ENCODE measurements at places on chromosomes 3 and 15.

- no peak for DNase-seq
Measured at GRCh38 chr3:190139365-190139764, 18.7 kb upstream of the P3H2 start.

DNA sequence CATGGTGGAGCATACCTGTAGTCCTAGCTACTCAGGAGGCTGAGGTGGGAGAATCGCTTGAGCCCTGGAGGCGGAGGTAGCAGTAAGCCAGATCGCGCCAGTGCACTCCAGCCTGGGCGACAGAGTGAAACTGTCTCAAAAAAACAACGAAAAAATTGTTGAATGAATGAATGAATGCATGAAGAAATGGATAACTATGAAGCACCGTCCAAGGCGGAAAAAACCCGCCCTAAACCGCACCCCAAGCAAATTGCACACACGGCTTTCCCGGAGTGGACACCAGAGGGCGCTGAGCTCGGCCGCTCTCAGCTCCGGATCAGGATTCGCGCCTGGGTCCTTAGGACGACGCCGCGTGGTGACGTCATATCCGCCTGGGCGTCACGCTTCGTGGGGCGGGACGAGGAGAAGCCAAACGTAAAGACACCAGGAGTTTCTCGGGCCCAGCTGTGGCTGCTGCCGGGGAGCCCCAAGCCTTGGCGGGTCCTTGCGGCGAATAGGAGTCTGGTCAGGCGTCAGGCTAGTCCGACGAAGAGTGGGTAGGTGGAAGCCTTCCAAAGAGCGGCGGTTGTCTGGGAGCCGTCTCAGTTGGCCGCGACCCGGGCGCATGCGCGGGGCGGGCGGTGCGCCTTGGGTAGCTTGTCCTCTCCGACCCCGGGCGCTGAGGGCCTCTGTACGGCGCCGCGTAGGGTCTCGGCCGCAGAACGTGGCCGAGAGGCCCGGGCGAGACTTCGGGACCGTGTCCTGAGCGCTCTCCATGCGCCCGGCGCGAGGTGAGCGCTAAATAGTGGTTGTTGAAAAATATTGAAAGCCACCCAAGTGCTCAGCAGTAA, at the start of the genes HTD2 and RPP14:
HTD2 (plus strand) TSS at position 639 of the 830 bp plus-strand sequence. CDS start 11,094 bp downstream, outside the sequence.
RPP14 (plus strand) TSS at position 364 of the 830 bp plus-strand sequence. CDS start 4,085 bp downstream, outside the sequence.
- DNase-seq = peak; percentile 91

GRCh38 chr3:105014631-105015030, 352.1 kb upstream of the ALCAM start:
- DNase-seq = no peak

- DNase-seq = peak; percentile 39
Measured at GRCh38 chr3:9158865-9159630, 90.4 kb downstream of the SRGAP3 start.

DNA sequence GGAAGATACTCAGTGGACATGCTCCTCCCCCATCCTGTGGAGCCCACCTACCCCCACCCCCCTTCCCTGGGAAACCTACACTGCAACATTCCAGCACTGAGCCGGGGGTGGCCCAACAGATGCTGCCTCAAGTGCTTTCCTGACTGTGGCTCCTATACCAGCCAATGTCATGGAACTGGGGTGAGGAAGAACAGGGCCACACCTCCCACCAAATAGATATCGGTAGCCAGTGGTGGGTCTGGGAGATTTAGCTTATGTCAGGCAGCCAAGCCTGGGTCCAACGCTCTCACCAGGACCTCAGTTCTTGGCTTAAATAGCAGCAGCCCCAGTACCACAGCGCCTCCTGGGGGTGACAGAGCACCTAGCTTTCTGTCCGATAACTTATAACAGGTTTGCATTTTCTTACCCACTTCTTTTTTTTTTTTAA, 30.3 kb downstream of the CDC25A start:
- peak; percentile 39 for DNase-seq

- no peak for DNase-seq
Measured at GRCh38 chr3:127019449-127019848, 36.5 kb downstream of the PLXNA1 start.

DNA sequence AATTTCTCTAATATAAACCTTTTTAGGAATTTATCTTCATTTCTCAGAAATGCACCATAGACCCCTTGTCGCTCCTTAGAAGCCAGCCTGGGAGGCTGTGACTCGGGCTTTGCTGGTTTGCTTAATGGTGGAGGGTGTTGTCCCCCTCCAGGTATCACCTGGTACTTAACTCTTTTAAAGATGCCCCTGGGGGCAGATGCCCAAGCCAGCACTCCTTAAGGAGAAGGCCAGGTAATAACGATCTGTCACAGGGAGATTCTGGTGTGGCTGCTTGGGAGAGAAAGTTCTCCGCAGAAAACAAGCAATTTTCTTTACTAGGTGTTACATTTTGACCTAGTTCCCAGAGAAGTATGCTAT, 22.3 kb downstream of the EHD4 start:
- DNase-seq = no peak

GRCh38 chr3:186281176-186281575, 80.9 kb downstream of the DGKG start:
- DNase-seq = peak; percentile 24

DNA sequence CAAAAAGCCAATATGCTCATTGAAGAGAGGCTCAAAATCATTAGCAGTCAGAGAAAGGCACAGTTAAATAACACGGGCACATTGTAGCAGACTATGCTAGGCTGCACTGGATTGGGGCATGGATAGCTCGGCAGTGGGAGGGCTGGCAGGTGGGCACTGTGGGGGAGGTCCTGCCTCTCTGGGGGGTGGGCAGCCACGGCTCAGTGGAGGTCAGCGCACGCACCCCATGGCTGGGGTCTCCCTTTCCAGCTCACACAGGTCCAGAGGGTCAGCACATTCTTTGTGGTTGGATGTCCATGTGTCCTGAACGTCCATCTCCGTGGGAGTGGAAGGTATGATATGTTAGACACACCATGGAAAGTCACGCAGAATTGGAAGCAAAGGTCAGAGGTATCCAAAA, 18.4 kb upstream of the MGLL start:
- DNase-seq = no peak

- no peak for DNase-seq
Measured at GRCh38 chr15:57692709-57693108, 13.8 kb upstream of the POLR2M start.

- no peak for DNase-seq
Measured at GRCh38 chr3:126896067-126896441, 86.9 kb upstream of the PLXNA1 start.

- no peak for DNase-seq
Measured at GRCh38 chr3:188431553-188431952, 277.6 kb downstream of the LPP start.

DNA sequence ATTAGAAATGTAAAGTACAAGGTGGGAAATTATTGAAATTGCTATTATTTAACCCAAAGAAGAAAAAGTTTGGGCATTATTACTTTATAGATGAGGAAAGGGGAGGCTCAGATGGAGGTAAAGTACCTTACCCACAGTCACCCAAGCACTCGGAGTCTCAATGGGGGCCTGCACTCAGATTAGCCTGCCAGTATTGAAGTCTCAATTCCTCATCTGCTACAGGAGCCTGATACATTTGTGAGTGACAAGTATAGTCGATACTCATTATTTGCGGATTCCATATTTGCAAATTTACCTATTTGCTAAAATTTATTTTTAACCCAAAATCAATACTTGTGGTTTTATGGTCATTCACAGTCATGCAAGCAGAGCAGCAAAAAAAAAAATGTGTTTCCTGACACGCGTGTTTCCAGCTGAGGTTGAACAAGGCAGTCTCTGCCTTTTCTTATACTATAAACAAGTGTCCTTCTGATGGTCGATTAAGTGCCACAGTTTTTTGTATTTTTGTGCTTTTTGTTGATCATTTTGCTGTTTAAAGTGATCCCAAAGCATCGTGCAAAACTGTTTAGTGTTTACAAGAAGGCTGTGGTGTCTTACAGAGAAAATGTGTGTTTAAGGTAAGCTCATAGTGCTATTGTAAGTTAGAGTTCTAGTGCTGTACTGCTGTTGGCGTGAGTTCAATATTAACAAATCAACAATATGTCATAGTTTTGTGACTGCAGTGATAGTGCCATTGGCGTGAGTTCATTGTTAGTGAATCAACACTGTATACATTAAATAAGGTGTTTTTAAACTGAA, 48.0 kb downstream of the ARHGEF26 start:
- DNase-seq = no peak

DNA sequence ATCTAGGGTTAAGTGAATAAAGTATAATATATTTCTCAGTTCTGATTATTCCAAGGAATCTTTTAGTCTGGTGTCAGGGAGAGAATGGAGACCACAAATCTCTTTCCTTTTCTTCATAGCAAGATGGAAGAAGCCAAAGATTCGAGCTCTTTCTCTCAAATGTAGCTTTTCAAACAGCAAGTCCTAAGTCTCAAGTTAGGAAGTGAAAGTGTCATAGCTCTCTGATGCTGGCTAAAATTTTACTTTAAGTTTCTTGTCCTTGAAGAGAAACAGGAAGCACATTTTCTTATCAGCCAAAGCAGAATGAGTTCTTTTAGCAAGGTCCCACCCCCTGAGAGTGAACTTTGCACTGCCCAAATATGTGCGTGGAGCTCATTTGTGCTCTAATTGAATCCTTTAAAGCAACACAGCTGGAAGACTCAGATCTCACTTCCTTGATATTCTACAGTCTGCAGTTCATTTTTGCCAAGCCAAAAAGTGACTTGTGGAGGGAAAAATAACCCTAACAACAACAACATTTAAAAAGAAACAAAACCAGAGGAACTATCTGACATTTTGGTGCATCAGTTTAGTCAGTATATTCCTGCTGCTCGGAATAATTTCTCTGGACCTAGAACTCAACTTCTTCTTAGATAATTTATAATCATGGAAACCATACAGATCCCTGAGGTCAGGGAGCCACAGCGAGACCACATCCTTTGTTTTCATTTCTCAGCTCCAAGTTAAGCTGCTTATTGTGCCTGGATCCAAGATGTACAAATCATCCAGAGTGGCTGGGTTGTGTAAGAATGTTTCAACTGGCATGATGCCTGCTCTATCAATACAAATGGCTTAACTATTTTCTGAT, 238.7 kb upstream of the P2RY1 start:
- DNase-seq = no peak

Measured in DMS53 (cell line).